ENCODE measurements at places on chromosomes 5 and 9.

DNA sequence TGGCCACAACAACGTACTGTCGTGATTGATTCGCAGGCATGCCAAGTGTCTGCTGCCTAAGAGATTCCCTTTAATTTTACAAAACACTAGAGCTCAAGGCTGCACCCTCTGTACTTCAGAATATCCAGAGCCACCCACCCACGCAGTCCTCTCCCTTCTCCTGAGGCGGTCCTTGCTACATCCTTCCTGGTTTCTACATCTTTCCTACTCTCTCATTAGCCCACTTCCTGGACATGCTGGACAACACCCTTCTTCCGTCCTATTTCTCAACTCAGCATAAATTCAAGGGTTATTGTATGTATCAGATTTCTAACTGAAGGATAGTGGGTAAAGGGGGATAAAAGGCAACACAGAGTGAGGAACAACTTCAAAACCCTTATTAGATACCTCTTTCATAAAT lies 148.4 kb upstream of the MAP3K1 start:
- no peak for DNase-seq

- no peak for DNase-seq
These were observed 15.5 kb downstream of the GNA14 start for GRCh38 chr9:77632652-77633051.

GRCh38 chr5:25427240-25427639 lies 782.5 kb upstream of the CDH10 start:
- DNase-seq: no peak

DNA sequence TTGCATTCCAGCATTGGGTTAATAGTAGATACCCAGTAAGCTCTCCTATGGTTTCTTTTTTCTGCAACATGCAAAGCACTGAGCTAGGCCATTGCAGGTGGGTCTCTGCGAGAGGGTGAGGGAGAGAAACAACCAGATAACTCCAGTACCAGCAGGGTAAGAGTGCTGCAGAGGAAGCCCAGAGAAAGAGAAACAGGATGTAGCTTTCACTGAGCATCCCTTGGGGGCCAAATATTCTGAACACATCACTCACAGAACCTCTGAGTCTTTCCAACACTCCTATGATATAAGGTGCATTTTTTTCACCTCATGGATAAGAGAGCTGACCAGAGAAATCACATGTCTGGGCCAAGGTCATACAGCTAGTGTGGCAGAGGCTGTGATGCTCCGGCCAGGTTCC lies 76.7 kb downstream of the TRIM32 start:
- no peak for DNase-seq

DNA sequence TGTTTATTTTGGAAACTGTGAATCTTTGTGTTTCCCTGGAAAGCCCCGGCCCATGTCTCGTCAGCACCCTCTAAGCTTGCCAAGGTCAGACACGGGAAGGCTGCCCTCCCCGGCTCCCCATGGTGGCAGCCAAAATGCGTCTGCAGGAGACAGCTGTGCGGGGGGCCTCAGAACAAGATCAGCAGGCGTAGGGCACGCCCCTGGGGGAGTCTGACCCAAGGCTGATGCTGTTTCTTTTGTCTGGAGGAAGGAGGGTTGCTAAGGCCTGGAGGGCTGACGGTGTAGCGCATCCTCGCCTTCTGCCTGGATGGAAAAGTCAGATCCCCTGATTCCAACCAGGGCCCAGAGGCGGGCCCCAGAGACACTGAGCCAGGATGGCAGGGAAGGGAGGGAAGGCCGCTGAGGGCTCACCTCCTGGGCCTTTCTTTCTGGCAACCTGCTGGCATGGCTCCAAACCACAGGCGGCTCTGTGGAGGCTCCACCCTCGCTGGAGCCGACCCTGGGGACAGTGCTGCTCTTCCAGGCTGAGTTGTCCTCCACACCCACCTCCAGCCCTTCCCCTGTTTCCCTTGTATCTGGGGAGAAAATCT lies 57.2 kb downstream of the OLFM1 start:
- DNase-seq: no peak

- no peak for DNase-seq
These were observed 3.2 kb downstream of the CRHBP start for GRCh38 chr5:76956033-76956432.

DNA sequence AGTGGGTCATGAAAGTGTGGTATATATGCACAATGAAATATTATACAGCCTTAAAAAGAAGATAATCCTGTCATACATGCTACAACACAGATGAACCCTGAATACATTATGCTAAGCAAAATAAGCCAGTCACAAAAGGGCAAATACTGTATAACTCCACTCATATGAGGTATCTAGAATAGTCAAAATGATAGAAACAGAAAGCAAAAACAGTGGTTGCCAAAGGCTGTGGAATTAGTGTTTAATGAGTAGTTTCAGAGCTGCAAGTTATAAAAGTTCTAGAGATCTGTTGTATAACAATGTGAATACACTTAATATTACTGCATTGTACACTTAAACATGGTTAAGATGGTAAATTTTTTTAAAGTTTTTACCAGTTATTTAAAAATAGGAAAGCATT lies 135.0 kb downstream of the OXCT1 start:
- no peak for DNase-seq

GRCh38 chr5:1362242-1363015 lies 17.5 kb upstream of the CLPTM1L start:
- DNase-seq: no peak

DNA sequence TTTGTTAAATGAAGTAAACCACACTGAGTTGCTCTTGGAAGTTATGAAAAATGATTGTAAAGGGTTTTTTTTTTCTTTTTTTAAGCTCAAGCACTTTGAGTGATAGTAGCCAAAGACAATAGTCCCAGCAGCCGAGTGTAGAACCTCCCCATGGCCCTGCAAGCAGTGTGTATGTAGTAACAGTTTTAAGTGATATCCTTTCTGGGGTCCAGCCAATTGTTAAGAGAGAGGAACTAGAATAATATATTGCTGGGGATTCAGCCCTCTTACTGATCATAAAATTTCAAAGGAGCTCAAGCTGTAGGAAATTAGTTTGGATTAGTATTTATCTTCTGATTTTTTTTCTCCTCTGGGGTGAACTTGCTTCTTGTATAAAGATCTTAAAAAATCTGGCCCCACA lies 43.2 kb downstream of the NPR3 start:
- no peak for DNase-seq

DNA sequence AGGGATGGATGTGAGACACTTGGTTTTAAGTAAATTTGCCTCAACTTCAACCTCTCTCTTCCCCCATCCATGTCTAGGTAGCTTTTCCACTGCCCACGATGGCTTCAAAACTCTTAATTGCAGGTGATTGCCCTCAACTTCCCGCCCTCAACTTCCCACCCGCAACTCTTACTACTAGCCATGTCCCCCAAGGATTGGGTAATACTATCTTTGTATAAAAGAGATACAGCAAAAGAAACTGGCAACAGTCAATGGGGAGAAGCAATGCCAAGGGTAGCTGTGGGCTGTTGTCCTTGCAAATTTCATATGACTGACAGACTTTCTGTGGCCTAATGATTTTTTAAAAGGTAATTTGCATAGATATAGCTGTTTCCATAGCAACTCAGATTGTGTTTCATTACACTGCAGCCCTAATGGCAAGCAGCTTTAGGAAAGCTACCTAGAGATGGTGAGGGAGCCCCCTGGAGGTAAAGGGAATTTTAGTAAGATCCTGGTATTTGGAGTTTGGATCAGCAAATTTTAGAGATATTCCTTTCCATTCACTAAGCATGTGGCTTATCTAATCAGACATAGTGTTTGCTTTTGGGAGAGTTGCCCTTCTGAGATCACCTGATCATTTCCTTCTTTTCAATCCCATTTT lies 421.5 kb upstream of the DAP start:
- no peak for DNase-seq

GRCh38 chr9:95506678-95507463 lies 9.9 kb downstream of the PTCH1 start:
- peak; percentile 45 for DNase-seq

DNA sequence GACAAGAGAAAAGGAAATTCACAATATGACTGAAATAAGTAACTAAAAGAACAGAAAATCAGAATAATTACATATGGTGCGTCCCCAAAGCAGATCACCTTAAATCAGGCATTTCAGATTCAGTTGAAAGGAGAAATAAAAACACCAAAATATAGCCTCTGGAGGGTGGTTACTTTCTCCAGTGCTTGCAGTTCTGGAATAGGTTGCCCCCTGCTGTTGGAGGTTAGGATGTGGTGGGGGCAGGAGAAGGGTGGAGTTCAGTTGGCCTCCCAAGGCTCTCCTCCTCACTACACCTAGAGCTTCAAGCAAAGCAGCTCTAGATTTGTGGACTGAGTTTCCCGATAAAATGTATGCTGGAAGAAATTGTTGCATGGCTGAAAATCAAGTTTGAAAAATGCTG lies 338.2 kb upstream of the TLE4 start:
- no peak for DNase-seq

DNA sequence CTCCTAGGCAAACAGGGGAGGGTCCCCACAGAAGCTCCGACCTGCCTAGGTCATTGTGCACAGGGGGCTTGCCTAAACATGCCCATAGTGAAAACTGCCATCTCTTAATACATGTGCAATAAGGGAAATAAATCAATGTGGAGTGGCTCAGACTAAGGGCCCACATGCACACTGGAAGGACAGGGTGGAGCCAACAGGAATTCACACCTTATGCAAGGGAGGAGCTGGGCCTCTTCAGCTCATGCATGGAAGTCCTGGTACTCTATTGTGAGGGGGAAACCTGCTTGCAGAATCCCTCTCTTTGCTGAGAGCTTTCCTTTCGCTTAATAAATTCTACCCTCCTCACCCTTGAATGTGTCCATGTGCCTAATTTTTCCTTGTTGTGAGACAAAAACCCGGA lies 815.8 kb downstream of the EFNA5 start:
- DNase-seq: no peak

DNA sequence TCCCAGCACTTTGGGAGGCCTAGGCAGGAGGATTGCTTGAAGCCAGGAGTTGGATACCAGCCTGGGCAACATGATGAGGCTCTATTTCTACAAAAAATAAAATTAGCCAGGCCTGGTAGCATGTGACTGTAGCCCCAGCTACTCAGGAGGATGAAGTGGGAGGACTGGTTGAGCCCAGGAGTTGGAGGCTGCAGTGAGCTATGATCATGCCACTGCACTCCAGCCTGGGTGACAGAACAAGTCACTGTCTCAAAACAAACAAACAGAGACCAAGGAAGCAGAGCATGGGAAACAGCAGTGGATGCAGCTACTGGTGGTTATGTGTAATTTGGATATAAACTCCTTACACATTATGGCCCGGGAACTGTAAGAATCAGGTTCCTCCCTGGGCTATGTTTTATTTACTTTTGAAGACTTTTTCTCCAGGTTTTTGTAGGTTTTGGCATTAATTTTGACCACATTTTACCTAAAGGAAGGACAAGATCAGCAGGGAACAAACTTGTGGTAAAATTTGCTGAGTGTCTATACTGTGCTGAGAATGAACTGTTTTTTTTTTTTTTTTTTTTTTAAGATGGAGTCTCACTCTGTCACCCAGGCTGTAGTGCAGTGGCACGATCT lies 8.3 kb downstream of the KIF2A start:
- DNase-seq: no peak

- peak; percentile 13 for DNase-seq
These were observed 350.4 kb downstream of the PDE4D start for GRCh38 chr5:59542851-59543820.

DNA sequence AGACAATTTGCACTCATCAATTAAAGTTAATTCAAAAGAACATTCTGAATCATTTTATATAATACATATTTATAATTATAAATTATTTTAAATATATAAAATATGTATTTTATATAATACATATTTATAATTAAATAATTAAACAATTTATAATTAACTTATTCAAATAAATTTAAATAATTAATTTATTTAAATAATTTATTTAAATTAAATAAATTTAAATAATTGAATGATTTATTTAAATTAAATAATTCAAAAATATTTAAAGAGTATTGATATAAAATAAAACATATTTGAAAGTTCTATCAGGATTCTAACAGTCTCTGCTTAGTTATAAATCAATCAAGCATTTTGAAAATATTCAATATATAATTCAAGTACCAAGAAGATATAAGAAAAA lies 775.5 kb upstream of the CTNND2 start:
- no peak for DNase-seq

DNA sequence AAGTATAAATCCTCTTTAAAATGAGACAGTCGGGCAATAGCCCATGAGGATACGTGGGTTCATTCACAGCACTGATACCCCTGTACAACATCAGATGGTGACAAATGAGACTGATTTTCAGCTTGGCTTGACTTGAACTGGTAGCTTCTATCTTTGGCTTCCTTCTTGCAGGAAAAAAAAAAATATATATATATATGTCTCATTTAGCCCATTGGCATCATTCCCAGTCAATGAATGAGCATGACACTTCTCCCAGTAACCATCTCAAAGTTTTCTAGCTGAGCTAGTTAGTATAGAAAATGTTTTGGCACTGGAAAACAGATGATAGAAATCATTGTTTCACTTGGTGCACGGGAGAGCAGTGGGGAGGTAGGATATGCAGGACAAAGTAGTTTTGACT lies 222.5 kb upstream of the TAS2R1 start:
- no peak for DNase-seq

GRCh38 chr5:171424726-171425125 lies 5.3 kb downstream of the FGF18 start:
- no peak for DNase-seq

DNA sequence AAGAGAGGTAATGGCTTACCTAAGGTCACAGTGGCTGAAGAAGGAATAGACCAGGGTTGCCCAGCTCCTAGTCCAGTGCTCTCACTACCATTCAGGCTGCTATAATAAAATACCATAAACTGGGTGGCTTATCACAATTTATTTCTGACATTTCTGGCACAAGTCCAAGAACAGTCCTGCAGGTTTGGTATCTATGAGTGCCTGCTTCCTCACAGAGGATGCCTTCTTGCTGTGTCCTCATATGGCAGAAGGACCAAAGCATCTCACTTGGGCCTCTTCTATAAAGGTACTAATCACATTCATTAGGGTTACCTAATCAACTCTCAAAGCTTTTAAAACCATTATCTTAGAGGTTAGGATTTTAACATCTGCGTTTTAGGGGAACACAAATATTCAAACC lies 17.2 kb downstream of the STARD4 start:
- DNase-seq: no peak

DNA sequence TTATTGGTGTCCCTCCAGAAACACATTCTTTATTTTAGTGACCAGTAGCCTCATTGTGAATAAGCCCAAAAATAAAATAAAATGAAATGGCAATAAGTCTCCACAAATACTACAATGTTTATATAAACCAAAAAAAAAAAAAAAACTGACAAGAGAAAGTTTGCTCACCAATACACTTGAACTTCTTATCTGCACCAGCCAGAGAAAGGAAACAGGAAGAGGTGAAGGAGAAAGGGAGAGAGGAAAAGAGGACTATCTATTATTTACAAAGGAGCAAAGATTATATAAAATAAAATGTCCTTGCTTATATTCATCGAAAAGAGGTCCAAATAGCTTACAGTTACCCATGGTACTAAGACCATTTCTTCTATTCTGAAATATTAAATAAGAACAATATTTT lies 176.4 kb upstream of the CCNG1 start:
- no peak for DNase-seq

GRCh38 chr5:134046801-134047686 lies 42.3 kb upstream of the VDAC1 start:
- no peak for DNase-seq

- DNase-seq: no peak
These were observed 23.8 kb downstream of the GDA start for GRCh38 chr9:72173080-72173479.
